ENCODE measurements at places on chromosomes 5 and 9. TPM values are rescaled to one million over a fixed set of nuclear protein-coding genes. Genes with fewer than 3 reads are reported as not detected.

DNA sequence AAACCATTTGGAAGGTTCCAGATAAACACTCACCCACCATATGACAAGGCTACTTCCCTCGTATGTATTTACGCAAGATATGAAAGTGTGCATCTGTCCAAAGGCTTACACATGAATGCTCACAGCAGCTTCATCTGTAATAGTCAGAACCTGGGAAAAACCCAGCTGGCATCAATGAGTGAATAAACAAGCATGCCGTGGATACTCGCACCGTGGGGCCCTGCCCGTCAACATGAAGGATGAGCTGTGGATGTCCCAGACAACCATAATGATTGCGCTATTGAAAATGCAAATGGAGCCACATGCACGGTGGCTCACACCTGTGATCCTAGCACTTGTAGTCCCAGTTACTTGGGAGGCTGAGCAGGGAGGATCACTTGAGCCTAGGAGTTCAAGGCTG, 60.6 kb upstream of the FCN1 start:
- no peak for ATAC-seq

DNA sequence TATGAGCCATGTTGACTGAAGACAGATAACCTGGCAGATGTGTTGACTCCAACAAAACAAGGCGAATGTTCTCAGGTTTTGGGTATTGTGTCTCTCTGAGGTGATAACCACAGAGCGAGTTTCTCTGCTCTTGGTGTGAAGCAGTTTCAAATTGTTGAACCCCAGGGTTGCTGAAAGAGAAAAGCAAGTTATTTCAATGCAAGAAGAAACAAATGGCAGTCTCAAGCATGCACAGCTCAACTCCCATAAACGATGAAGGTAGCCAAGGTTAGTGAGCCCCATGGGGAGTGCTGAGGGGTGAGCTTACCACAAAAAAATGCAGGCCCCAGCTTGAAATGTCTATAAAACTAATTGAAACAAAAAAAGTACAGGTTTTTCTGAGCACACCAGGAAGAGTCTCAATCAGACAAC, 220.8 kb upstream of the DAPK1 start:
- peak; percentile 19 for ATAC-seq

DNA sequence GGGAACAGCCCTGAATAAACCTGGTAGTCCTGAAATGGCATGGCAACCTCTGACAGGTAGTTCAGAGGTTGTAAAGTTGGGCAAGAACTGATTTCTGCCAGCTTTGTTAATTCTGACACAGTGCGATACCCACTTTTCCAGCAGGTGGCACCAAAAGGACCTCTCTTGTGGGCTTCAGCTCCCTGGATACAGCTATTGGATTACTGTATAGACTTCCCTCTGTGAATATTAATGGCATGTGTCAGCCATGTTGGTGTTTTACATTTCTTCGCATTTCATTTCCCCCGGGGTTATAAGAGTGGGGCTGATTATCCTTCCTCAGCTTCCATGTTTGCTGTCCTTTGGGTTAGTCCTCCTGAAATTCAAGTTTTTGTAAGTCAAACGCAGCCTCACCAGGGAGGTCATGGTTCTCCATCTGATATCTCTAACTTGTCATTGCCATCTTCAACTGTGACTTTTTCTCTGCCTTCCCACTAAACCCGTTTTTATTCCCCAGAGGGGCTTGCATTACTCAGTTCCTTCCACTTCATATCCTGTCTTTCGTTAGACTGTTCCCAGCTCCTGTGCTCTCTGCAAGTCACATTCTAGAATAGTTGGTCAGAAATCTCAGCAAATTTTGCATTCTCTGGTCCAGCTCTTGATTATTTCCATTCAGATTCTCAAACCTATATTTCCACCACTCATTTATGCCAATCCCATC, 135.6 kb downstream of the LIFR start:
- peak; percentile 60 for ATAC-seq

DNA sequence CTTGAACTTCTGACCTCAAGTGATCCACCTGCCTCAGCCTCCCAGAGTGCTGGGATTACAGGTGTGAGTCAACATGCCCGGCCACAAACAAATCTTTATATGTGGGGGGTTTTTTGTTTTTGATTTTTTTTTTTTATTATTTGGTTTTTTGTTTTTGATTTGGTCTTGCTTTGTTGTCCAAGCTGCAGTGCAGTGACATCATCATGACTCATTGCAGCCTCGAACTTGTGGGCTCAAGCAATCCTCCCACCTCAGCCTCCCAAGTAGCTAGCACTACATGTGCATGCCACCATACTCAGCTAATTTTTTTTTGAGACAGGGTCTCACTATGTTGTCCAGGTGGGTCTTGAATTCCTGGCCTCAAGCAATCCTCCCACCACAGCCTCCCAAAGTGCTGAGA, 42.4 kb downstream of the ALDH7A1 start:
- no peak for ATAC-seq

GRCh38 chr5:43432486-43433375, 20.5 kb upstream of the CCL28 start:
- peak; percentile 86 for ATAC-seq

DNA sequence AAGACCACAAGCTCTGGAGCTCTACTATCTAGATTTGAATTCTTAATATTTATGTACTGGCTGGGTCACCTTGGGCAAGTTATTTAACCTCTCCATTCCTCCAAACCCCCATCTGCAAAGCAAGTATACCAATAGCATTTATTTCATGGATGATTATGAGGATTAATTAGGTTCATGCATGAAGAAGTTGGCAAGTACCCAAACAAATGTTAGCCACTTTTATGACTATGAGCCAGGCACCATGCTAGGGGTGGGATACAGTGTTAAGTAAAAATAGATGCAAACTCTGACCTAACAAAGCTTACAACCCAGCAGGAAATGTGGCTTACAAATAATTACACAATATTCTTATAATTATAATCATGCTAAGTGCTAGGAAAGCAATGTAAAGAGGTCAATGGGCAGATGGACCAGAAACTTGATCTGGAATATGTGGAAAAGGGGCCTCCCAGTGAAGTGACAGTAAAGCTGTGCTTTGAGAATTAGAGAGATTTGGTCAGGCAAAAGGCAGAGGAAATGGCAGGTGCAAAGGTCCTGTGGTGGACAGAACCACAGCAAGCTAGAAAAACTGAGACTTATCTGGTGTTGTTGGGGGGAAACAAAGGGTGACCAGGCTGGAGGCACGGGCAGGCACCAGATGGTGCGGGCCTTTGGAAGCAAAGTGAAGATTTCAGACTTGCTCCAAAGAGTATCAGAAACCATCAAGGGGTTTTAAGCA, 525.2 kb upstream of the TRPC7 start:
- no peak for ATAC-seq

GRCh38 chr9:137299938-137300337, 2.1 kb downstream of the NRARP start:
- ATAC-seq = no peak

DNA sequence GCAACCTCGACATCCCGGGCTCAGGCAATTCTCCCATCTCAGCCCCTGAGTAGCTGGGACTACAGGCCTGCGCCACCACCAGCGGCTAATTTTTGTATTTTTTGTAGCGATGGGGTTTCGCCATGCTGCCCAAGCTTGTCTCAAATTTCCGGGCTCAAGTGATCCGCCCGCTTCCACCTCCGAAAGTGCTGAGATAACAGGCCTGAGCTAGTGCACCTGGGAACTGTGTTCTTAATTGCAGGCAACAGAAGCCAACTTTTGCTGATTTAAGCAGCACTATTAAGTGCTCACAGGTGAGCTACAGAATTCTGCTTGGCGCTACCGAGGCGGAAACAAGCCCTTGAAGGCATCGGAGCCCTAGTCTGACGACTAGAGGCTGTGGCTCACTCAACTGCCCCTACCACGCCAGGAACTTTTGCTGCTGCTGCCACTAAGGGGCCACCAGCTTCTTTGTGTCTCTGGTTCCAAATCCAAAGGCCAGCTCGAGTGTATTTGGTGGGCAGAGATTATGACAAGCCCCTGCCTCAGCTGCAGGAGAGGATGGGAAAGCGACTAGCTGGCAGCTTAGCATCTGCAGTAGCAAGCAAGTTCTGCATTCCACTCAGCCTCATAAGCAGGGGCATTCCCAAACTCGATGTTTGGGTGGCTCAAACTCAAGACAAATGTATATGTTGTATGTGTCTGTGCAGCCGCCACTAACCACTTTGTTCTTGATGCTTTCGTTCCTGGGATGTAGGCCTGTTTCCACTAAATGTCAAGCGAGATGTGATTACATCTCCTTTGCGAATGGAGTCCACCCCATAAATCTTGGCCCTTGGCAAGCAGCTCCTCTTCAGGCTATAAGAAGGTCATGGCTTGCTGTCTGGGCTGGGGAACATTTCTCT, 10.6 kb upstream of the HMCN2 start:
- ATAC-seq = no peak

- ATAC-seq = no peak
Observed at GRCh38 chr9:99475401-99476065, 253.5 kb downstream of the SEC61B start.

DNA sequence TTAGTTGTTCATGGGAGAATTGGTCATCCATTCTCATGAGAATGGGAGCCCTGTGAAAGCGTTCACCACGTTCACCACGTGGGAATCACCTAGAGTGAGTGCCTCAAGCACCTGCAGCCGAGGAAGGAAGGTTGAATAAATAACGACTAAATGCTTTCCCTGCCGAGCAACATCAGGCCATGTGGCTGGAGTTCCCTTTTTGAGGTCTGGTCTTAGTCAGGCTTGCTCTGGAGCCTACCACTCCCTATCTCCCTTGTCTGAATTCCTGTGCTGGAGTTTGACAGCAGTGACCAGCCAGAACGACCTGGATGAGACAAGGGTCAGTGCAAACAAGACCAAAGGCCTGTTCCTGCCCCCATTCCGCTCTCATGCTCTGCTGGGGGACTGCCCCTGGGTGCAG, 28.5 kb downstream of the KCNMB1 start:
- no peak for ATAC-seq

- no peak for ATAC-seq
Observed at GRCh38 chr9:134388289-134388808, 62.1 kb downstream of the RXRA start.

GRCh38 chr9:105313238-105313637, 68.8 kb downstream of the SLC44A1 start:
- no peak for ATAC-seq

GRCh38 chr9:104836235-104836634, 72.3 kb downstream of the NIPSNAP3B start:
- ATAC-seq = no peak

DNA sequence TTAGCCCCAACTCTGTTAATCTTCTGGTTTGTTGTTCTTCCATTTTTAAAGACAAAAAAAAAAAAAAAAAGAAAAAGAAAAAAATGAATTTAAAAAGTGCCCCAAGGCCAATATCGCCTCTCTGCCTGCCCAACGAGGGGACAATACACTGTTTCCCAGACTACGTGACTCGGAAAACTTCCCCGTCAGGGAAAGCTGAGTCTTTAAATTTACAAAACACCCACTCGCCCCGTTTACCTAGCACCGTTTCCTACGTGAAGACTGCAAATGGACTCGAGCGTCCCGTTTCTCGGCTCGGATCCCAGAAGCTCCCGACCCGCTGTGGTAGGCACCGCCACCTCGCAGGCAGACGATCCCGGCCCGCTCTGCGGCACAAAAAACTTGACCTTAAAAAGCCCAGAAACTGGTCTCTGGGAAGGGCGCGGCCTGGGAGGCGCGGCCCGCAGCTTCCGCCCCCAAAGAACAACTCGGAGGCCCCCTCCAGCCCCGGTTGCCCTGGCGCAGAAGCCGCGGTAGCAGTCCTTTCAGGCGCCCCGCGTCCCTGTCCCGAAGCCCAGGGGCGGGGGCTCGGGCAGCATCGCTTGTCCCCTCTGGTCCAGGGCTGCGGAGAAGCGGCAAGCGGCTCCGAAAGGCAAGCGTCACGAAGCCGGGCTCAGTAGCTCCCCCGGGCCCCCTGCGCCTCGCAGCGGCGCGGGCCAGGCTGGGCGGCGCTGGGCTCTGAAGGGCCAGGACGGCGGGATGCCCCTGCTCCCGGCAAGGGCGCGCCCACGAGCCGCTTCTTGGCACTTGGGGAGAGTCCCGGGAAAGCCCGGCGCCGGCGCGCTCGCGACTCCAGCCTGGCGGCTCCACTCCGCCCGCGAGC, at the start of gene GCNT4:
Gene GCNT4, minus strand, starts transcription at position 367 of the 862 bp plus-strand sequence. CDS start 22,521 bp downstream, outside the sequence.
- ATAC-seq = peak; percentile 59

DNA sequence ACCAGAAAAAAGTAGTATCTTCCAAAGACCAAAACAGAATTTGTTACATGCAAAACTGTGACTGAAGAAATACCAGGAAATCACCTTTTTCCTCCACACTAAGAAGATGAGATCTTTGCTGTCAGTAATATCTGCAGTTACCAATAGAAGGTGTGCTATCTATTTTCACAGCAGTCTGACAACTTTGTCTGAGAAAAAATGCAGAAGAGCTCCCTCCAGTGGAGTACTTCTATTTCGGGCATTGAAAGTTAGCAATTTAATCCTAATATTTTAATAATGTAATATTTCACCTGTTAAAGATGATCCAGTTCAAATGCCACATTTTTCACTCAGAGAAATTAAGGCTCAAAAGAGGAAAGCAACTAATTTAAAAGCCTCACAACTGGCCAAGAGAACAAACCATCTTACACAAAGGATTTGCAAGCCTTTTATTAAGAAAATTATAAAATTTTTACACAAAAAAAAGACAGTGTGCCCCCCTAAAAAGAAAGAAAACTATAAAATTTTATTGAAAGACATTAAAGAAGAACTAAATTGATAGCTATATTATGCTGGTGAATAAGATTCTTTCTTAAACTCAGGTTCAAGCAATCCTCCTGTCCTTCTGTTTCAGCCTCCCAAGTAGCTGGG, 50.6 kb downstream of the DEPDC1B start:
- ATAC-seq = no peak

GRCh38 chr9:123776708-123777537, 153.0 kb downstream of the DENND1A start:
- no peak for ATAC-seq

DNA sequence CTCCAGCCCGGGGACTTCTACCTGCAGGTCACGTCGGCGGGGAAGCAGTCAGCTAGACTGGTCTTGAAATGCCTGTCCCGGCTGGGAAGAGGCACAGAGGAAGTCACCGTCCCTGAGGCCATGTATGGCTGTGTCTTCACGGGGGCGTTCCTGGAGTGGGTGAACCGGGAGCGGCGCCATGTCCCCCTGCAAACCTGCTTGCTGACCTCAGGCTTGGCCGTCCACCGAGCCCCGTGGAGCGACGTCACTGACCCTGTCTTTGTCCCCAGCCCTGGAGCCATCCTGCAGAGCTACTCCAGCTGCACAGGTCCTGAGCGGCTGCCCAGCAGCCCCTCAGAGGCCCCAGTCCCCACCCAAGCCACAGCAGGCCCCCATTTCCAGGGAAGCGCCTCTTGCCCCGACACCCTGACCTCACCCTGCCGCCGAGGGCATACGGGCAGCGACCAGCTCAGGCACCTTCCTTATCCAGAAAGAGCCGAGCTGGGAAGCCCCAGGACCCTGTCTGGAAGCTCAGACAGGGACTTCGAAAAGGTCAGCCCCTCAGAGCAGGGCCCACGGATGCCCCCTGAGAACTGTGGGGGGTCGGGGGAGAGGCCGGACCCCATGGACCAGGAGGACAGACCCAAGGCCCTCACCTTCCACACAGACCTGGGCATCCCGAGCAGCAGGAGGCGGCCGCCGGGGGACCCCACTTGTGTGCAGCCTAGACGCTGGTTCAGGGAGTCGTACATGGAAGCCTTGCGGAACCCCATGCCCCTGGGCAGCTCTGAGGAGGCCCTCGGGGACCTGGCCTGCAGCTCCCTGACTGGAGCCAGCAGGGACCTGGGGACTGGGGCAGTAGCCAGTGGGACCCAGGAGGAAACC, 47.8 kb downstream of the PLEKHG4B start:
- no peak for ATAC-seq

- no peak for ATAC-seq
Observed at GRCh38 chr9:37949576-37949975, 45.6 kb upstream of the SLC25A51 start.

GRCh38 chr5:159403906-159404681, 73.8 kb upstream of the IL12B start:
- ATAC-seq = peak; percentile 10

Gene TAF11L5
- total RNA-seq = not detected

Gene MYOZ3
- total RNA-seq = 0.13 TPM

Gene PCDHB15
- total RNA-seq = 6.6 TPM

Gene ADAMTS19
- total RNA-seq = 1.1 TPM

Gene C9orf57
- total RNA-seq = not detected

All from gastroesophageal sphincter (tissue), 4 donors.